ENCODE measurements at places on chromosomes 16 and 17. TPM values are rescaled to one million over a fixed set of nuclear protein-coding genes. Genes with fewer than 3 reads are reported as not detected.

RNF222 gene
- total RNA-seq, result not detected

LRRC37A gene
- 0.33 TPM for total RNA-seq

NACA2 gene
- total RNA-seq, result not detected

RNF166 gene
- 30.4 TPM for total RNA-seq
